Smooth muscle cell of trachea (primary cell): ENCODE measurements at places on chromosomes 13 and 19. TPM values are rescaled to one million over a fixed set of nuclear protein-coding genes. Genes with fewer than 3 reads are reported as not detected.

The WASF3 gene
- total RNA-seq, result 12.2 and 14.2 TPM in 2 replicates

The TEKTIP1 gene
- not detected in 2 replicates for total RNA-seq

The CAPN12 gene
- 0.15 and 0.17 TPM in 2 replicates for total RNA-seq

The MYH14 gene
- total RNA-seq, result not detected in 2 replicates

The YJEFN3 gene
- 0.33 and 1.0 TPM in 2 replicates for total RNA-seq

The RNF113B gene
- not detected in 2 replicates for total RNA-seq

The ZNF865 gene
- 3.5 and 3.9 TPM in 2 replicates for total RNA-seq

The C5AR2 gene
- total RNA-seq, result not detected in 2 replicates

The SBSN gene
- 2.9 and 10.6 TPM in 2 replicates for total RNA-seq

The C13orf46 gene
- 0.50 and 0.58 TPM in 2 replicates for total RNA-seq

The NKPD1 gene
- under 0.01 and 0.66 TPM in 2 replicates for total RNA-seq

The FCHO1 gene
- total RNA-seq, result 0.29 and 0.83 TPM in 2 replicates

The ZNF497 gene
- total RNA-seq, result 0.87 and 2.0 TPM in 2 replicates

The ATP4B gene
- total RNA-seq, result 0.17 TPM in 1 of 2 replicates, not detected in the other

The ARL11 gene
- not detected in 2 replicates for total RNA-seq

The TRPC4 gene
- total RNA-seq, result 0.15 and 0.66 TPM in 2 replicates
